ENCODE measurements at places on chromosomes 12 and 14.

DNA sequence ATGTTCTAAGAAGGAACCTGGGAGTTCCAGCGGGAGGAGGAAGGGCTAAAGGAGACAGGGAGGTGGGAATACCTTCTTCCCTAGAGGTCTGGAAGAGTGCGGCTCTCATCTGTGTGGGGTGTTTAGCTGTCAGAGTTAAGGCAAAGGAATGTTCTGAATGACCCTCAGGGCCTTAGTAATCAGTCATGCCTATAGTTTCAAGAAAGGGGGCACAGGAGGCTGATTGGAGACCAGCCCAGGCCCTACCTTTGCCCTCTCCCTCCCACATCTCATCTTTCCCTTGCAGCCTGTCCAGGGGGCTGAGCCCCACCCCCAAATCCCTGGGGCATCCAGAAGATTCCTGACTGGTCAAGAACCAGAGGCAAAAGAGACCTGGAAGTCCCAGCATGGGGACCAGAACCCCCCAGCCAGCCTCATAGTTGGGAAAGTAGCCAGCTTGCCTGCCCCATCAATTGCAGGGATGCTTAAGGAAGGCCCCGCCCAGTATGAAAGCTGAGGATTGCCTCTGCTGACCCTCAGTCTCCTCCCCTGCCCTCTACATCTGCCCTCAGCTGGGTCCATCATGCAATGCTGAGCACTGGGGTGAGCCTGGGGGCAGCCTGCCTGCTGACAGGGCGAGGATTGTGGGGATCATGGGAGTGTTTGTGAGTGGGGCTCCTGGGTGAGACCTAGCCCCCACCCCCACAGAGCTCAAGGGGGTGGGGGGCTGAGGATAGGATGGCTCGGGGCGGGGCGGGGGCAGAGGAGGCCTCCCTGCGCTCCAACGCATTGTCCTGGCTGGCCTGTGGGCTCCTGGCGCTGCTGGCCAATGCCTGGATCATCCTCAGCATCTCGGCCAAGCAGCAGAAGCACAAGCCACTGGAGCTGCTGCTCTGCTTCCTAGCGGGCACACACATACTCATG, 1.8 kb downstream of the GPR162 start:
- DNase-seq, result no peak

DNA sequence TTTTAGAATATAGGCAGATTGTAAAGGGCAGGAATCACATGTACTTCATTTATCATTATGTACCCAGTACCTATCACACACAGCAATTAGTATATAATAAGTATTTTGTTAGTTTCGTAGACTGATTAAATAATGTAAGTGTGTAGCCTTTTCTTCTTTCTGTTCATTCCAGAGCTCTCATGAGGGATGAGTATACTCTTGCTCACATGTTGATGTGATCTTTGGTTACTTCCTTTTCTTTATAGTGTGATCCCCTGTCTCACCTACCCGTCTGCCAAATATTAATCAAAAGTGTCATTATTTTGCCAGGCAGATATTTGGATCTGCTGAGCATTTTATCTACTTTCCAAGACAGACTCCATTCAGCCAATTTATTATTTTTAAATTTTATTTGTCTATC, 156.1 kb downstream of the PCNX1 start:
- no peak for DNase-seq

GRCh38 chr14:106039400-106039799, 513.0 kb downstream of the TMEM121 start:
- DNase-seq, result peak; percentile 48

DNA sequence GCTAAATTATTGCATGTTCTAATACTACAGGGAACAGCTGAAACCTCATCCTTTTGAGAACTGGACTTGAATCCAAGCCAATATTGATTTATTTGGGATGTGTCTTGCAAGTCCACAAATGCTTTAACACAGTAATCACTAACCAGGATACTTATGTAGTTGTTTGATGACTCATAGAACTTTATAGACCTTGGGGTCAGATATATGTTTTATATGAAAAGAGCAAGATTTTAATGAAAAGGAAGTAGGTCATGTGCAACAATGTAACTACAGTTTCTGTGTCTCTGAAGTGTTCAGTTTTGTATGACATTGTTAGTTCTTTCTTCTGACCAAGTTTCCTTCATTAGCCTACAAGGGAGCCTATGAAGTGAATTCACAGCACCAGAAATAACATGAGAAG, 352.0 kb downstream of the ZFP36L1 start:
- DNase-seq, result no peak

DNA sequence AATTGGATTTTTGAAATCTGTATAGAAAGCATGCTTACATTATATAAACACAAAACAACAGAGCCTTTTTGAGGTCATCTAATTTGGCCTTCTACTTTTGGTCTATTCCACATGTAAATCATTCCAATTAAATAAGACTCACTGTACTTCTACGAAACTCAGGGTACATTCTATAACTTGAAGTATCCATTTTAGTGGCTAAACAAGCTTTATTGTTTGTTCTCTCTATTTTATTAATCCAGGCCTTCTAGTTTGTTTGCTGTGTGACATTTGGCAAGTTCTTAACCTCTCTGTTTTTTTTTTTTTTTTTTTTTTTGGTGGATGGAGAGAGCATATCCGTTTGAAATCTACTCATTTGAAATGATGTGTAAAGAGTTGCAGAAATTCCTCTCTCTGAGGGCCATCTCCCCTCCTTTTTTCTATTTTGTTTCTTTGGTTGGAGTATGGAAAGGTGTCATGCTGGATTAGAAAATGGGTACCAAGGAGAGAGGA, 58.1 kb upstream of the C12orf71 start:
- DNase-seq, result no peak

GRCh38 chr14:33210311-33210710, 271.6 kb downstream of the NPAS3 start:
- no peak for DNase-seq

DNA sequence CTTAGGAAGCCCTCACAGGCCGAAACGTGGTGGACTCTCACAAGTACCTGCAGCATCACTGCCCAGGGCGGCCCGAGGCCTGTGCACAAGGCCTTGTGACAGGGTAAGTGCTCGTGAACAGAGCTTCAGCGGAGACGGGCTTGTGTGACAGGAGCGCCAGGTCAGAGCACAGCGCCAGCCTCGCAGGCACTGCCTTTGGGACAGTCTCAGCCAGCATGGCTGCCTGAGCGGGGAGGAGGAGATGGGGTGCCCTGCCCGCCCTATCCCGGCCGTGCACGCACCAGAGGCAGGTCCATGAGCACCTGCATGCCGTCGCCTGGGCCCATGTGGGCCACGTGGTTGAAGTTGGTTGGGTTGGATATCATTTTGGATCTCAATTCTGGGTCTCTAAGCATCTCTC, 16.9 kb downstream of the AMN start:
- DNase-seq, result no peak

DNA sequence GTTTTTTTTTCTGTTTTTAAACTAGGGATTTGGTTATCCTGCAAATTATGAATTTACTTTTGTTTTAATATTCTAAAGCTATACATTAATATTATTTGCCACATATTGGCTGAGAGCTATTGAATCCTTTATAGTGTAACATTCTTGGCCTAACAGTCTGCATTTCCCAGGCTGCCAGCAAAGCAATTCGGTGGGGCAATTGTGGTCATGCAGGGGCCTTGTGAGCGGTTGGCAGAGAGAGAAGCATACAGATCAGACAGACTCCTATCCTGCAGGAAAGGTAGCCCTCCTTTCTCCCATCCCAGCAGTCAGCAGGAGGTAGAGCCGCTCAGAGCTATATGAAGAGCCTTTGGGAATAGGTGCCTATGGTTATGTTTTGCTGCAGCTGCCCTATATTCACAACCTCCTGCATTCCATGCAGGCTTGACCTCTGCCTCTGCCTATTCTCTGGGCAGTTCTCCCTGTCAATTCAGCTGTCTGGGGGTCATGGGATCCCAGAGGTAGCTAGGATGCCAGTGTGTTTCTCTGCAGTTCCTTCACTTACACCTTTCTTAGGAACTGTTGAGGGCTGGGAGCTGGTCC, 144.7 kb downstream of the GPHN start:
- DNase-seq, result no peak

DNA sequence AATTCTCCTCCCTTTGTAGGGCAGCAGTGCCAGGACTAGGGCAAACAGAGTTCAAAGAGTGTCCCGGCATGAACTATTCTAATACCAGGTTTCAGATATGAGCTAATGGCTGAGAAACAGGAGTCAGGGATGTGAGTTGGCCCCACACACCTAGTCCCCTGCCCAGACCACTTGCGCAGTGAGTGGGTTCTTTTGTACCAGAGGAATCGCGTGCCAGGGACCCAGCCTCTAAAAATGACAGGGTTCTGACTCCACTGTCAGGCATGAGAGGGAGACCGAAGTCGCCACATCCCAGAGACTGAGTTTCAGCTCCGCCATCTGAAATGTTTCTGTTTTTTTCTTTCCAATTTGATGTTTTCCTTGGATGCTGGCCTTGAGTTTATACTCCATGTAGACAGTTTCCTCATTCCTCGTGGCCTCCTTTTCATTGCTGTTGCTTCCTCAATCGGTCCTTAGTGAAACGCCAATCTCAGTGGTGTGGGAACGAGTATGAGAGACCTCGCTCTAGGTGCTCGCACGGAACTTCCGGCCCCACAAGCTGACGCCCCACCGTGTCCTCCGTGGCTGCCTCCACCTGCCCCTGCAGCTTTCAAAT, 31.5 kb downstream of the FBXL14 start:
- DNase-seq, result no peak

DNA sequence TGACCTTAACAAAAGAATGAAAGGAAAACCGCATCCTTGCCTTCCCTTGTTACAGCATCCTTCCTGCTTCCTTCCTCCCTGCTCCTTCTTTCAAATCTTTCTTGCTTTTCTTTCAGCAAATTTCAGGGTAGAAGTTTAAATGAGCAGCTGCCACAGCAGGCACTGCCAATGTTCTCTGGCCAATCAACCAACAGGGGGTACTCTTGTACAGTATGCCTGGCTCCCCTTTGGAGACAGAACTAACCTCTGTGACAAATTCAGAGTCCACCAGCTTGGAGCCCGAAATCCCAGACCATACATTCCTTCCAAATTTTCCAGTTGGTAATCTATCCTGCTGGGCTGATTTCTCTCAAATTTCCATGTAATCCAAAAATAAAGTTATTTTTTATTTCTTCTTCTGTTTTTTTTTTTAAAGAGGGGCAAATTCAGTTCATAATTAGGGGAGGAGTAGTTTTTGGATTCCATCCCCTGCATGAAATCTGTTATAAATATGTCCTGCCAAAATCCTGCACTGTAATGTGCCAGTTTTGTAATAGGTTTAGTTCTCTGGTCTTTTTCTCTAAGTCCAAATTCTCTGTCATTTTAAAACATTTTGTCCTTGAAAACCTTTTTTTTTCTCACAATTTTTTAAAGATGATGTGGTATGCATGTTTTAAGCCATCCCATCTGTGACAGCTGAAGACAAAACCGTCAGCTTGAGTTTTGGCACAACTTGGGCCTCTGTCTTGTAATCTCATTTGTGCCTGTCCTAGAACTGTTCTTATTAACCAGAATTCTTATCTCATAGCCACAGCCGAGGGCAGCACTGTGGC, 610.0 kb upstream of the LMO3 start:
- DNase-seq, result no peak

- DNase-seq, result no peak
These were observed 419.7 kb upstream of the PRICKLE1 start for GRCh38 chr12:43008953-43009845.

GRCh38 chr12:14635776-14636175, 60.6 kb downstream of the GUCY2C start:
- no peak for DNase-seq

DNA sequence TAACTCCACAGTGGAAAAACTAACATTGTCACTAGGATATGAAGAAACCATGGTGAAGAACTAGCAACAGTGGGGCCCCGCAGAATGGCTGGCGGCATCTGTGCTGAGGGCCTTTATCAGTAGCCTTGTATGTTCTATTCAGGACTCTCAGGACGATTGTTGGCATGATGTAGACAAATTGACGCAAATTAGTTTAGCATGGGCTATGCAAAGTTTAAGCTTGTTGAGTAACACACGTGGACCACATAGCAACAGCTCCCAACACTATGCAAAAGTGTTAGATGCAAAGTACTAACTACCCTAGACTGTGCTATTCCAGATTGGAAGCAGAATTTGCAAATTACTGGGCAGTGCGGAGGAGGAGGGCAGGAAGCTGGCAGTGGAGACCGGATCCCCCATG, 38.2 kb upstream of the TMEM263 start:
- DNase-seq, result no peak

DNA sequence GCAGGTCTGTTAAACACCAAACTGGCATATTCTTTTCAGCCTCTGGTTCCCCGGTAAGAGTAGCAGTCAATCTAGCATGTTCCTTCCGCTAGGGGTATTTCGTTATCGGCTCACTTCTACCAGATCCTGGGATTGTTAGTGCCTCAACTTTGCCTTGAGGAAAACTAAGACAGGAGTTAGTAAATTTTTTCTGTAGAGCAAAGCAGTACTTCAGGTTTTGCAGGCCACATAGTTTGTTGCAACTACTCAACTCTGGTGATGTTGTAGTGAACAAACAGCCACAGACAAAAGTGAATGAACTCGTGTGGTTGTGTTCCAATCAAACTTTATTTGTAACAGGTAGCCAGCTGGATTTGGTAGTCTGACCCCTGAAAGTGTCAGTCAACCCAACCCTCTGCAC, 6.3 kb upstream of the CDH24 start:
- DNase-seq, result no peak

- no peak for DNase-seq
These were observed 25.7 kb downstream of the TRAF3 start for GRCh38 chr14:102802834-102803523.

DNA sequence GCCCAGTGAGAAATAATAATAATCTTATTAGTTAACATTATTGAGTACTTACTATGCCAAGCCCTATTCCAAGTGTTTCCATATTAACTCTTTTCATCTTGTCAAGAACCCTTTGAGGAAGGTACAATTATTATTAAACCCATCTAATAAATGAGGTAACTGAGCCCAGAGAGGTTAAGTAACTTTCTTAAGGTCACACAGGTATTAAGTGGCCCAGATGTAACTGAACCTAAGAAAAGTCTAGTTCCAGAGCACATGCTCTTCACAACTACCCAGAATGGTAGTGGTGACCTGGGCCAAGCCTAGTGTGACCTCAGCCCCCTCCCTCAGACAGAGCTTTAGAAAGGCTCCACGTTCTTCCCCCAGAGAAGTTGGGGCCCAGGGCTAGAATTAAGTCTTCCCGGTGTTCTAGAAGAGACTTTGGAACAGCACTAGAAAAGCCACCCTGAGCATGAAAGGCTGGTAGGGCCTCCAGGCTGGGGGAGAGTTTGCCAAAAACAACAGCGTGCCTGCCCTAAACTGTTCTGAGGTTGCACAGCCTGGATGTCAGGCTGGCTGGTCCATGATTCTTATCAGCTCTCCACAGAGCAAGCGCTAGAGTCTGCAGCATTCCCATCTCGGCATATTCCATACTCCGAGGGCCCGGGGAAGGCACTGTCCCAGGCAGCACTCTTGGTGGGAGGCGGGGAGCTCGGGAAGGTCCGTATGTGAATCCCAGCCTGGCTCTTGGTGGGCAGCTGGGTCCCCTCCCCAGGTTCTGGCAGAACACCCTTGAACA, 41.3 kb upstream of the CTDSP2 start:
- DNase-seq, result no peak

All from stimulated activated CD4-positive, alpha-beta T cell treated with anti-CD3 and anti-CD28 coated beads, Interleukin-1b, Interleukin-23, amount 100 ng/mL, for 1 hour (primary cell).